ENCODE measurements at places on chromosomes 2 and 18. TPM values are rescaled to one million over a fixed set of nuclear protein-coding genes. Genes with fewer than 3 reads are reported as not detected.

- H3K4me3 ChIP-seq = no peak overlapping the region
- no peak for DNase-seq
- peaks cover 9% of the 10 kb centered on the region for H3K4me1 ChIP-seq
- H3K27ac ChIP-seq = no peak overlapping the region
- H3K36me3 ChIP-seq = no peaks in the 10 kb centered on the region
These were observed 937.7 kb downstream of the CPS1 start for GRCh38 chr2:211494085-211494484.

Gene ANKRD29
- not detected for total RNA-seq

- H3K27me3 ChIP-seq = peaks cover 2% of the 10 kb centered on the region
- no peaks in the 10 kb centered on the region for H3K36me3 ChIP-seq
- no peak overlapping the region for H3K27ac ChIP-seq
- H3K4me3 ChIP-seq = no peak overlapping the region
- peaks cover 10% of the 10 kb centered on the region for H3K4me1 ChIP-seq
These were observed 267.4 kb downstream of the PHLPP1 start for GRCh38 chr18:62982600-62983251.

GRCh38 chr2:152600051-152600657 lies 117.1 kb downstream of the PRPF40A start:
- no peaks in the 10 kb centered on the region for H3K36me3 ChIP-seq
- DNase-seq = no peak
- no peak overlapping the region for H3K4me3 ChIP-seq
- peaks cover 12% of the 10 kb centered on the region for H3K27me3 ChIP-seq
- H3K4me1 ChIP-seq = peaks cover 7% of the 10 kb centered on the region

- no peak for DNase-seq
- no peaks in the 10 kb centered on the region for H3K36me3 ChIP-seq
- H3K27ac ChIP-seq = no peak overlapping the region
These were observed 171.8 kb upstream of the KLF7 start for GRCh38 chr2:207337234-207338219.

All from glutamatergic neuron (in vitro differentiated cells).